ENCODE measurements at places on chromosomes 13 and 19. TPM values are rescaled to one million over a fixed set of nuclear protein-coding genes. Genes with fewer than 3 reads are reported as not detected.

DNA sequence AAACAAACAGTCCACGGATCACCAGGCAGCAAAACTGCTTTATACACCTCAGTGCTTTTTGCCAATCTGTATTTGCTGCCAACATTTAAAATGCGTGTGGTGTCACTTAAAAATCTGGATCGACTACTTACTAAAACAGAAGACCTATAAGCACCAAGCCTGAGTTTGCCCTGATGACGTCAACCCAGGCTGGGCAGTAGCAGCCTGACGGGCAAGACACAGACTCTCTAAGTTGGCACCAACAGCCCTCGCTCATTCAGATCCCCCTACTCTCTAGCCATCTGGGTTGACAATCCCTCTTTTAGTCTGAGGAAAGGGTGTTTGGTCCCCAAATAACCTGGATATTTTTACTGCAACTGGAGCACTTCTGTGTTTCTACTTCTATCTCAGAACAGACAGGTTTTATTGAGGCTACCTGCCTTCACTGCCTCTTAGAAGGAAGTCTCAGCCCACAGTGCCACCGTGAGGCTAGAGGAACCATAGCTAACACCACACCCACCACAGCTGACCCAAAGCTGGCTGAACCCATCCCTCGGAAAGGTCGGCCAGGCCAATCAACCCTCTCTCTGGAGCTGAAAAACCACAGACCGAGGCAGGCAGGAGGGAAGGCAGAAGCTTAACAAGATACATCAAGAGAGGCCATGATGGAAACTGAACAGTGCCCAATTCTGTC lies 6.9 kb downstream of the SUGP2 start:
- DNase-seq, result no peak

The EVI5L gene
- 11.7 TPM for polyA plus RNA-seq

GRCh38 chr13:105031306-105031705 lies 1504.2 kb downstream of the EFNB2 start:
- no peak for DNase-seq

DNA sequence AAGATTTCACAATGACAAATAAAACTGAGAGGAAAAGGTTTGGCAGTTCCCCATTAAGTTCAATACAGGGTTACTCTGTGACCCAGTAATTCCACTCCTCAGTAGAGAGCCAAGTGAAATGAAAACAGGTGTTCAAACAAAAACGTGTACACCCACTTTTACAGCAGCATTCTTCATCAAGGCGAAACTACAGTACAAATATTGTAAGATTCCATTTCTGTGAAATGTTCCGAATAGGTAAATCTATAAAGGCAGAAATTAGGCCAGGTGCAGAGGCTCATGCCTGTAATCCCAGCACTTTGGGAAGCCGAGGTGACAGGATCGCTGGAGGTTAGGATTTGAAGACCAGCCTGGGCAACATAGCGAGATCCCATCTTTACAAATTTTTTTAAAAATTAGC lies 8.9 kb upstream of the GDF15 start:
- no peak for DNase-seq

- DNase-seq, result no peak
Observed at GRCh38 chr19:31350033-31350692, 927 bp upstream of the TSHZ3 start.

The KRTDAP gene
- not detected for polyA plus RNA-seq

DNA sequence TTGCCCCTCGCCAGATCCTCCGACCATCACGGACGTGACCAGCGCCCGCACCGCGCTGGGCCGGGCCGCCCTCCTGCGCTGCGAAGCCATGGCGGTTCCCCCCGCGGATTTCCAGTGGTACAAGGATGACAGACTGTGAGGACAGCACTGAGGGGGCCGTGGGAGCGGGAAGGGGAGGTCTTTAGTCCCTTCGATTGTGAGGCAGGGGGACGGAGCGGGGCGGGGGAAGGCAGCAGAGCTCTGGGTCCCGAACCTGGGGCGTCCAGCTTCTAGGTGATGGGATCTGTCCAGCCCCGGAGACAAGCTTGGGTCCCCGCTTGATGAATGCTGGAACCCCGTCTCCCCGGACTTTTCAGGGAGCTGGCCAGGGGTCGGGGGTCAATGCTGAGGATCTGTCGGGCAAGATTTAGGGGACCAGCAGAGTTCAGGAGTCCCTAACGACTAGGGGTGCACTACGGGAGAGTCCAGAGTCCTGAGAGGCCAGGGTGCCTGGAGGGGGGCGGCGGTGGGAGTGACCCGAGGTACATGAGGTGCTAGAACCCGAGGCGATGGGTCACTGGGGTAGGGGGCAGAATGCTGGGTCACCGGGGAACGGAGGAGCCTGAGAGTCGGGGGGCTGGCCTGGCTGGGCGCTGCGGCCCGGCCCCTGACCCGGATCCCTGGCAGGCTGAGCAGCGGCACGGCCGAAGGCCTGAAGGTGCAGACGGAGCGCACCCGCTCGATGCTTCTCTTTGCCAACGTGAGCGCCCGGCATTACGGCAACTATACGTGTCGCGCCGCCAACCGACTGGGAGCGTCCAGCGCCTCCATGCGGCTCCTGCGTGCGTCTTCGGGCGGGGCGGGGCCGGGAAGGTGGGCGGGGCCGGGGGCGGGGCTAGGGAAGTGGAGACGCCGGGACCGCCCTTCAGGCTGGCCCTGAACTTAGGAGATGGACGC lies 14.6 kb downstream of the VSIG10L start:
- no peak for DNase-seq

DNA sequence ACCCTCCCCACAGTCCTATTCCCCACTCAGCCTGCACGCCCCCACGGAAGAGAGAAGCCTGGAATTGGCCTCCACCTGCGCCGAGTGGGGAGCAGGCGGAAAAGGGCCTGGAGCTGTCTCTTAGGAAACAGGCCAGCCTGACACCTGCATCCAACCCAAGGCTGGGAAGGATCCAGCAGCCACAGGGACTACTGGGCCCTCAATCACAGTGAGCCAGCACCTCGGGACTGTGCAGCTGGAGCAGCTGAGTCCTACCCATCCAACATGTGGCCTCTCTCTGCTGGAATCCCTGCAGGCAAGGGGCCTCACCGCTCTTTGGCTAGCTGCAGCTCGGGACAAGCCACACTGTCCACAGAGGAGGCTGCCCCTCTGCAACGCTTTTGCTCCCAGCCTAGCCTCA lies 8.3 kb upstream of the EPHX3 start:
- DNase-seq, result no peak

DNA sequence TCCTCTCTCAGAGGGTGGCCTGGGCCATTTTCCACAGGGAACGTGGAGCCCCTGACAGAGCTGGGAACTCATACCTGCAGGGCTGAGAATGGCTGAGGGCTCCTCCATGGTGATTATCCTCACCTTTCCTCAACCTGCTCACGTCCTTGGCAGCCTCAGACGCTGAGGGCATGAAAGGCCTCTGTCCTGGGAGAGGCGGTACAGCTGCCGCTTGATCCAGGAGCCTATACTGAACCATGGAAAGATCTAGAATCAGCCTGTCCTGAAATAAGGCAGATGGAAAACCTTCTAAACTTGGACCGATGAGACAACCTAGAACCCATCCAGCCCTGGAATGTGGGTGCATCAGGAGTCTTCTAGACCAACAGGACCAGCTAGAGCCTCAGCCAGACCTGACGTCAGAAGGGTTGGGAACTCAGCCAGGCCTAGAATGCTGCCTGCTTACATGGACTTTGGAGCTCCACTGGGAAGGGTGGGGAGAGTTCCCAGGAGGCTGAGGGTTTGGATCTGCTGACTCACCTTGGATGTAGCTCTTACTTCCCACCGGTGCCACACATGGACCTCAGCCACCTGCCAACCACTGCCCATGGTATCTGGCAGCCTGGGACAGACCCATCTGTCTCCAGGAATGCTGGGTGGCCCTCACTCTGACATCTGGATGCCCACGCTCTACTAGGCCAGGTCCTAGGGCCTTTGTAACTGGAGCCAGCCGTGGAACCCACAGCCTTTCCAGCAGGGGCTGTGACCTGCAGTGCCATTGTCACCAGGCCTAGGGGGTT lies 7.5 kb downstream of the KCTD15 start:
- no peak for DNase-seq
